Thyroid gland (tissue), 4 donors: ENCODE measurements at places on chromosomes 5 and 9. TPM values are rescaled to one million over a fixed set of nuclear protein-coding genes. Genes with fewer than 3 reads are reported as not detected.
A peak's percentile ranks its signal among the peaks of the same experiment; 100 is the strongest.

The TRPM6 gene
- total RNA-seq = 0.78 TPM

The SPINK4 gene
- not detected for total RNA-seq

- no peaks in the 10 kb centered on the region for H3K27me3 ChIP-seq
- no peaks in the 10 kb centered on the region for H3K36me3 ChIP-seq
These were observed 173.4 kb downstream of the NR3C1 start for GRCh38 chr5:143229896-143230675.

DNA sequence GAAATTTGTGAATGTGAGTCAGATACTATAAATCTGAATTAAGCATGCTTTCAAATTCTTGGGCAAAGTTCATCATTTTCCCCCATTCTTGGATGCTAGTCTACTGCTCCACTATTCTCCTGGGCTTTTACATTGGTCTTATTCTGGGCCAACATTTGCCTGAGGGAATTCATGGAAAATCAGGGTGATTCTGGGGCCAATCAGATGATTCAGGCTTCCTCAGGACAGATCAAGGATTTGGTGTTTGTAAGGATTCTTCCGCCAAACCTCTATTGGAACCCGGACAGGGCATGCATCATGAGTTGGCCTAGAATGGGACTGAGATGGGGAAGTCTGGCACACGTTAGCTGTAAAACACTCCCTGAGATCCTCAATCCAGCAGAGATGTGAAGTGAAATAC lies 113.8 kb downstream of the MEF2C start:
- DNase-seq = no peak
- H3K4me1 ChIP-seq = peaks cover 5% of the 10 kb centered on the region
- H3K27ac ChIP-seq = no peak overlapping the region
- H3K27me3 ChIP-seq = no peaks in the 10 kb centered on the region
- no peaks in the 10 kb centered on the region for H3K36me3 ChIP-seq

The MZB1 gene
- not detected for total RNA-seq

DNA sequence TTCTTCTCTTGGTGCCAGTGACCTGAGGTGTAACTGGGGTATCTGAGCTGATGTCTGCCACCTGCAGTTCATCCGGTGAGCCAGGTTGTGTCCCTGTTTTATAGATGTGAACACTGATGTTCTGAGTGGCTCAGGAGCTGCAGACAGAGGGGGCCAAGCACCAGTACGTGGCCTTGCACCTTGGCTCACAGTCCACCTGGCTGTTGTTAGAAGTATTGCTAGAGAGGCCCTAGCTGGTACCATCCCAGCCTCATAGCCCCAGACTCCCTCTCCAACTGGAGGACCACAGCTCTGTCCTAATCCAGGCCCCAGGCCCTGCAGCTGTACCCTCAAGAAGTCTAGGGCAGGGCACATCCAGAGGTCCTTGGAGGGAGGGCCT lies 16.2 kb downstream of the PHF2 start:
- no peaks in the 10 kb centered on the region for H3K36me3 ChIP-seq
- no peak for DNase-seq
- H3K27ac ChIP-seq = no peak overlapping the region
- H3K27me3 ChIP-seq = no peaks in the 10 kb centered on the region
- peaks cover 73% of the 10 kb centered on the region for H3K4me1 ChIP-seq

DNA sequence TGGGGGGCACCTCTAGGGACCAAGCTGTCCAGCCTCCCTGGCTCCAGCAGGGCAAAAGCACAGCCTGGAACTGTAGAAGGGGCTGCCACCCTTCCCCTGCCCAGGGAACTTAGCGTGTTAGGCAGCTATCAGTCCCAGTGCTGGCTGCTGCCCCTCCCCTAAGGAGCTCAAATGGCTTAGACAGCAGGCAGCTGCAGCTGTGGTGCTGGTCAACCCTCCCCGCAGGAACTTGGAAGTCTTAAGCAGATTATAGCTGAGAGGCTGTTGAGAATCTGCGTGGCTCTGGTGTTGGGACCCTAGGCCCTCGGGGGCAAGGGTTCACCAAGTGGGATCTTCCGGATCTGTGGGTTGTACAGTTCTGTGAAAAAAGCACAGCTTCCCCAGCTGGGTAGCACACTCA lies 536.5 kb upstream of the CDH10 start:
- H3K27me3 ChIP-seq = no peaks in the 10 kb centered on the region
- no peak for DNase-seq
- no peaks in the 10 kb centered on the region for H3K36me3 ChIP-seq
- no peaks in the 10 kb centered on the region for H3K4me1 ChIP-seq
- H3K4me3 ChIP-seq = no peak overlapping the region

GRCh38 chr9:132507670-132508469 lies 74.5 kb upstream of the BARHL1 start:
- H3K27ac ChIP-seq = no peak overlapping the region
- no peaks in the 10 kb centered on the region for H3K27me3 ChIP-seq
- H3K36me3 ChIP-seq = no peaks in the 10 kb centered on the region
- no peaks in the 10 kb centered on the region for H3K4me1 ChIP-seq
- no peak overlapping the region for H3K4me3 ChIP-seq

- no peaks in the 10 kb centered on the region for H3K4me1 ChIP-seq
- no peaks in the 10 kb centered on the region for H3K36me3 ChIP-seq
- H3K27ac ChIP-seq = no peak overlapping the region
- no peaks in the 10 kb centered on the region for H3K27me3 ChIP-seq
- peak; percentile 75 for DNase-seq
These were observed 100.5 kb upstream of the NMUR2 start for GRCh38 chr5:152505442-152506042.

GRCh38 chr5:77428526-77428925 lies 63.6 kb downstream of the WDR41 start:
- peaks cover 13% of the 10 kb centered on the region for H3K4me1 ChIP-seq
- no peaks in the 10 kb centered on the region for H3K27me3 ChIP-seq
- H3K4me3 ChIP-seq = no peak overlapping the region
- H3K36me3 ChIP-seq = peaks cover 43% of the 10 kb centered on the region
- DNase-seq = no peak

- DNase-seq = no peak
- H3K27me3 ChIP-seq = no peaks in the 10 kb centered on the region
- no peak overlapping the region for H3K4me3 ChIP-seq
- H3K27ac ChIP-seq = no peak overlapping the region
- no peaks in the 10 kb centered on the region for H3K4me1 ChIP-seq
These were observed 49.5 kb downstream of the KLF4 start for GRCh38 chr9:107439991-107440456.

GRCh38 chr5:60688980-60689379 lies 11.0 kb downstream of the DEPDC1B start:
- H3K4me1 ChIP-seq = no peaks in the 10 kb centered on the region
- no peak for DNase-seq
- H3K36me3 ChIP-seq = no peaks in the 10 kb centered on the region

The PCDHB5 gene
- total RNA-seq = 21.4 TPM
